AG09309 (cell line): ENCODE measurements at places on chromosomes 11 and 22.
A peak's percentile ranks its signal among the peaks of the same experiment; 100 is the strongest.

- peak; percentile 87 for DNase-seq
These were observed 34.7 kb downstream of the PARVA start for GRCh38 chr11:12411806-12412727.

DNA sequence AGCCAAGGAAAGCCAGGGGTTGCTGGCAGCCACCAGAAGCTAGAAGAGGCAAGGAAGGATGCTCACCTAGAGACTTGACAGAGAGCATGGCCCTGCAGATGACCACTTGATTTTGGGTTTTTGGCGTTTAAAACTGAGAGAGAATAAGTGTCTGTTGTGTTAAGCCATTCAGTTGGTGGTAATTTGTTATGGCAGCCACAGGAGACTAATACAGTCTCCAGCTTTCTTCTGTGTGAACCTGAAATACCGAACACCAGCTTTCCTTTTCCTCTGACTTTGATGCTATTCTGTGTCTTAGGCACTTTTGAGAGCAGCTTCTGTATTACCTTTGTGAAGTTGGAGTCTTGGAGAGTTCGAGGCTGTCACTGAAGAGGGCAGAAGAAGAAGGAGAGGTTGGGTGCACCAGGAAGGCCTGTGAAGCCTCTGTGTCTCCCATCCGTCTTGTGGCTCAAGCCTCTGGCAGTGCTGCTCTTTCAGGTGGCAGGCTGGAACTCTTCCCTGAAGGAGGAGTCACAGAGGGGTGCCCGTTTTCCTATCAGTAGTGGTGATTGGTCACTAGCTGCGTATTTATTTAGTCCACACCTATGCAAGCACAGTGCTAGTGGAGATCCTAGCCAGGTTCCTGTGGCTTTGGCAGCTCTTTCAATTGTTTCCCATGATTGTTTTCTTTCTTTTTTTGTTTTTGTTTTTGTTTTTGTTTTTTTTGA is 2.5 kb downstream of the TBC1D22A start:
- no peak for DNase-seq

DNA sequence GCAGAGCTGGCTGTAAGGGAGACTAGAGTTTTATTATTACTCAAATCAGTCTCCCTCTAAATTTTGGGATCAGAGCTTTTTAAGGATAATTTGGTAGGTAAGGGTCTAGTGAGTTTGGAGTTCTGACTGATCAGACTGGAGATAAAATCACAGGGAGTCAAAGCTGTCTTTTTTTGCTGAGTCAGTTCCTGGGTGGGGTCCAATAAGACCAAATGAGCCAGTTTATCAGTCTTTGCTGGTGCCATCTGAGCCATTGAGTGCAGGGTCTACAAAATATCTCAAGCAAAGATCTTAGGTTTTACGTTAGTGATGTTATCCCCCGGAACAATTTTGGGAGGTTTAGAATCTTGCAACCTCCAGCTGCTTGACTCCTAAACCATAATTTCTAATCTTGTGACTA is 935.1 kb upstream of the RAG2 start:
- DNase-seq = no peak

GRCh38 chr11:27649800-27650199 is 50.5 kb downstream of the BDNF start:
- no peak for DNase-seq
